ENCODE measurements at places on chromosomes 4 and X.
A peak's percentile ranks its signal among the peaks of the same experiment; 100 is the strongest.

DNA sequence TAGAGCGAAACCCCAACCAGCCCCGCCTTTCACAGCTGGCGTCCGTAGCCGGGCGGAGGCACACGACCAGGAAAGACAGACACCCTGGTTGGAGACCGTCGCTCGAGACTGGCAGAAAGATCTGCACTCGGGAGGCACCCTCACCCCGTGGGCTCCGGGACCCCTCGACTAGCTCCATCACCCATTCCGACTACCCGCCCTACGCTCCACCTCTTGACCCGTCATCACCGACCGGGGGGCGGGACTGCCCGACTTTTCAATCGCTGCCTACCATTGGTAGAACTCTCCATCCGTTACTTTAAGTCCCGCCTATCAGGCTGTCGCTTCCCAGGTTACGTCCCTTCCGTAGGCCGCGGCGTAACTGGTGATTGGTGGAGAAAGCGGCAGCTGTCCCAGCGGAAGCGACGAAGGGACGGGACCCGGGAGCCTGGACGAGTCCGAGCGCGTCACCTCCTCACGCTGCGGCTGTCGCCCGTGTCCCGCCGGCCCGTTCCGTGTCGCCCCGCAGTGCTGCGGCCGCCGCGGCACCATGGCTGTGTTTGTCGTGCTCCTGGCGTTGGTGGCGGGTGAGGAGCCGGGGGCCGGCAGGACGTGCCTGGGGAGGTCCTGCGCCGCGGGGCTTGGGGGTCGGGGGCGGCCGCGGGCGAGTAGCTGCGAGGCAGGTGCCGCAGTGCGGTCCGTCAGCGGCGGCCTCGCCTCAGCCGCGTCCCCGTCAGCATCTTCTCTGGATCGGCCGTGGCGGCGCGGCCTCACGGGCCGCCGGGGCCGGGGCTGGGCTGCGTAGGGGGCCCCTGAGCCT, at the start of gene ATP6AP2:
TSS of gene ATP6AP2 (plus strand) at position 434 of the 799 bp plus-strand sequence. CDS start at position 530, 96 bp downstream.
- peak; percentile 96 for DNase-seq

DNA sequence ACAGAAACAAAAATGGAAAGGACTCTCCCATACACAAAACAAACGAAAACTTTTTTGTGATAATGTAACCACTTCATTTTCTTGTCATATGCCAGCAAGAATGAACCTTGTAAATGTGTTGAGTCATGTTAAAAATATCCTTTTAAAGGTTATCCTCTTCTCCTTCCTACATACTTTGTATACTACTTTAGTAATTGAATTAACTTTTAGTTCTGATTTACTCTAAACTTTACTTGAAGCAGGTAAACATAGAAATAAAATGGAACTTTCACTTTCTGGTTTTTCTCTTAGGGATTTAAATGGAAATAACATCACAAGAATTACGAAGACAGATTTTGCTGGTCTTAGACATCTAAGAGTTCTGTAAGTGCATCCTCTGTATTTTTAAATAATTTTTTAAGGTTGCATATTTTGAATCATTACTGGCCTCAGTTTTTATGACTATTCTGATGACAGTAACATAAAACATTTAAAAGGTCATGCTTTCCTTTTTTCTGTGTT, 4.7 kb downstream of the SLIT2 start:
- DNase-seq, result no peak

DNA sequence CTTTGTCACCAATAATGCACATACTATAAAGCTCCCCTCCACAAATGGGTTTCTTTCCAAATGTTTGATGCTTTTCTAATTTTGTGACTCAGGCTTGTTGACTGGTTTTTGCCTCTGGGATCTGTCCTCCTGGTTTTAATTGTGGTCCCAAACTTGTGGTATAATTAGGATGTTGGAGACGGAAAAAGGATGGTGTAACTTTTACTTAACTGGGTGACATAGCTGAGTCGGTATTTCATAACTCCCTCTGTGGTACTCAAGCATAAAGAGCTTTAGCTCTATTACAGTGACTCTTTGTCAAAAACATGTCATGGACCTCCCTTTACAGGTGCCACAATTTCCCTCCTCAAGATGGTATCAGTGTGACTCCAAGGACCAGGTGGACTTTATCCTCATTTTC, 119.7 kb upstream of the RBPJ start:
- no peak for DNase-seq

DNA sequence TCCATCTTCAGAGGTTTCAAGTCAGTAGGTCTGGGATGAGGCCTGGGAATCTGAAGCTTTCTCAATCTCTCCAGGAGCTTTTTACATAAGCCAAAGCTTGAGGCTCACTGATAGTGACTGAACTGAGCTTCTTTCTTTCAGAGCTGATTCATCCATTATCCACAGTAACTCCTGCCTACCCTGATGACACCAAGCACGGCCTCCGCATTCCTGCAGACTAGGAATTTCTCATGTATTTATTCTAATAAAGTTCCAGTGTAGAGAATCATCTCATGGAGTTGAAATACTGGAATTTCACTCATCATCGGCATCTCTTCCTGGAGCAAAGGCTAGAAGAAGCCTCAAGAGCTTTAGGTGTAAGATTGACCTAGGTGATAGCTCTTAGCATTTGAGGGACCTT, 12.1 kb upstream of the DCTD start:
- DNase-seq, result no peak

DNA sequence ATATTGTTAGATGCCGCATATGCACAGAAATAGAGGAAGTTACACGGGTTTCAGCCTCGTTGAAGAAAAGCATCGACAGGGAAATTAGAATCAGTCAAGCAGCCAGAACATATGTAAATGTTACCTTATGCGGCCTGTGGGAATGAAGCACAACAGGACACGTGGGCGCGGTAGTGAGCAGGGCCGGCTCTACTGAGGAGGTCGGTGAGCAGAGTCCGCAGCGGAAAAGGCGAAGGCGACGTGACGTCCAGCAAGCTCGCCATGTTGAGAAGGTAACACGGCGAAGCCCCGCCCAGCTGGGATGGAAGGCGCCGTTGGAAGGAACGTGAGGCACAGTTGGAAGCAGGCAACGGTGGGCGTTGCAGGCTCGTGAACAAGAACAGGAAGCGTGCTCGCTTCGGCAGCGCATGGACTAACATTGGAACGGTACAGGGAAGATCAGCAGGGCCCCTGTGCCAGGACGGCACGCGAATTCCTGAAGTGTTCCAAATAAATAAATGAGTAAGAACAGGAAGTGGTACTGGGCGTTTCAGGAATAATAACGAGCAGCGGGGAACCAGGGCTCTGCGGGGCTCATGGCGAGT, 54.6 kb downstream of the MTNR1A start:
- no peak for DNase-seq
